Large intestine (tissue), 12 donors: ENCODE measurements at places on chromosomes 11 and 22.

DNA sequence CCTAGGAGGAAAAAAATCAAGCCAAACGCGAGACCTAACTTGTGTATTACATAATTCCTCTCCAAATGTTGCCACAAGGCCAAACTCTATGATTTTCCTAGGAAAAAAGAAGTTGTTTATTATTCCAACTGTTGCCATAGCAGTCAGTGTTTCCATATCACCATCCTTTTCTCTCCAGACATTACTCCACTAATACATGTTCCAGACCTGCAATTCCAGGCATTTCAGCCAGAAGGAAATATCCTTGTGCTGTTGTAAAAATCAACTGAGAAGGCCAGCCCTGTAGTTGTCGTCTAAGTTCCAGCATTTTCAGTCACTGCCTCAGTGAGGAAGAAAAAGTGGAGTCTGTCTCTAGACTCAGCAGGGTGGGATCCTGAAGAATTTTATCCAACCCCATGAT lies 33.1 kb upstream of the PAMR1 start:
- DNase-seq, result peak; percentile 30

GRCh38 chr22:24775769-24776492 lies 1.4 kb upstream of the PIWIL3 start:
- no peak for DNase-seq

DNA sequence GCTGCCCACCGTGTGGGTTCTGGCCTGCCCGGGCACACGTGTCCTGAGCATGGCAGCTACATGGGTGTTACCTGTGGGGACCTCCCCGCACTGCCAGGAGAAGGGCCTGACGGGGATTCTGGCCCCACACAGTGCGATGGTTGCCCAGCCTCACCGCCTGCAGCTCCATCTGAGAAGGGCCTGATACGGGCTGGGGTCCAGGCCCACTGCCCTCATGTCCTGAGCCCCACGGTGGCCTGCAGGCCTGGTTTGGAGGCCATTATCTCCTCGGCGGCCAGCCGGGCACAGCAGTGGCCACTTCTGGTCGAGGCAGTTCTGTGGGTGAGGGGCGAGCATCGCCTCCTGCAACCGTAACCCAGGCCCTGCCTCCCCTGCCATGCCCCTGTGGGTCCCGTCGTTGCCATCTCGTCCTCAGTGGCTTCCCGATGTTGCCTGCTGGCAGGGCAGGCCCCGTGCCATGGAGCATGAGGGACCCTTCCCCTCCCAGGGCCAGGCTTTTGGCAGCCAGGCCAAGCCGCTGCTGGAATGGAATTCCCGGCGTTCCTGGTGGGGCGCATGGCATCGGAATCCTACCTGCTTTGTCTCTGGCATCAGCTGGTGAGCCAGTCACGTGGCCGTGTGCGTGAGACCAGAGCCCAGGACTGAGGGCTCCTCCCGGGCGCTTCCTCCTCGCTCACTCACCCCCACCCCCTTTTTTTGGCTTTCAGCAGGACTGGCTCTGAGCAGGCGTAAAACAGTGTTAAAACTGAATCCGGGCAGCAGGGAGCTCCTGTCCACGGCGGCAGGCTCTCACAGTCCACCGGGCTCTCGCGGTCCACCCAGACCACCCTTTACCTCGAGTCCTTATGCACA lies 71.9 kb upstream of the PPARA start:
- DNase-seq, result no peak

- DNase-seq, result no peak
These were observed 478.5 kb upstream of the CCDC90B start for GRCh38 chr11:83764643-83765042.

DNA sequence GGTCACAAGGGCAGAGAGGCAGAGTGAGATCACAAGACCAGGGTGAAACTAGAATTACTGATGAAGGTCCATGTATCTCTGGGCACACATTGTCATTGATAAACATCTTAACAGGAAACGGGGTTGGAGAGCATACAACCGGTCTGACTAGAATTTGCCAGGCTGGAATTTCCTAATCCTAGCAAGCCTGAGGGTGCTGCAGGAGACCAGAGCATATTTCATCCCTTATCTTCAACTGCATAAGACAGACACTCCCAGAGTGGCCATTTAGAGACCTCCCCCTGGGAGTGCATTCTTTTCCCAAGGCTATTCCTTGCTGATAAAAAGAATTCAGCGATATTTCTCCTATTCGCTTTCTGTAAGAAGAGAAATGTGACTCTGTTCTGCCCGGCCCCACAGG lies 84.6 kb upstream of the IZUMO1R start:
- no peak for DNase-seq

GRCh38 chr11:46079662-46080061 lies 41.6 kb downstream of the PHF21A start:
- no peak for DNase-seq

- no peak for DNase-seq
These were observed 4.5 kb upstream of the EIF3F start for GRCh38 chr11:7982582-7983119.

- DNase-seq, result peak; percentile 46
These were observed 40.6 kb downstream of the OR4D9 start for GRCh38 chr11:59551659-59552521.

GRCh38 chr22:33274214-33275072 lies 216.3 kb upstream of the SYN3 start:
- DNase-seq, result no peak

- DNase-seq, result no peak
These were observed 9.7 kb downstream of the KDELR3 start for GRCh38 chr22:38477585-38477984.

- DNase-seq, result no peak
These were observed 526.7 kb downstream of the BRD1 start for GRCh38 chr22:49300951-49301397.

- peak; percentile 91 for DNase-seq
These were observed 3.5 kb downstream of the RRP8 start for GRCh38 chr11:6599881-6600390.

DNA sequence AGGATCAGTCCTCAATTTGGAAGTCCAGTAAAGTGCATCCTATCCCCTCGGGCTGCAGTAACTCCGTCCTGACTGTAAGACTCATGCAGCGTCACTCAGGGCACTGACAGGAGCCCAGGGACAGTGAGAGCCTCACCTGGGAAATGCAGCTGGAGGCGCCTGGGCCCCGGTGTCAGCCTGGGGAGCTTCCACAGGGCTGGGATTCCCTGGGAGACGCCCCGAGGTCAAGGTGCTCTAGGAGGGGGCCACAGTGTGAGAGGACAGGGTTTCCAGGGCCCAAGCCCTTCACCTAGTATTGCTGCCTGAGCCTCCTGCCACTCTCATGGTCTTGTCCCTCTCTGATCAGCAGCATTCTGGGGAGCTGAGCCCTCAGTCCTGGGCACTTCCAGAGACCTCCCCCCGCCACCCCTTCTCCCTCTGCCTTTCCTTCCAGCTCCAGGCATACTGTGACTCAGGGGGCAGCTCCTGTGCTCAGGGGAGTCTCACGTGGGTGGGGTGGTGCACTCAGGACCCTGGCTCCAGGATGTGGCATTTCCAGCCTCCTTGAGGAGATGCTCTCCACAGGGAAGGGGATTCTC lies 99.1 kb upstream of the IGLL5 start:
- DNase-seq, result no peak

DNA sequence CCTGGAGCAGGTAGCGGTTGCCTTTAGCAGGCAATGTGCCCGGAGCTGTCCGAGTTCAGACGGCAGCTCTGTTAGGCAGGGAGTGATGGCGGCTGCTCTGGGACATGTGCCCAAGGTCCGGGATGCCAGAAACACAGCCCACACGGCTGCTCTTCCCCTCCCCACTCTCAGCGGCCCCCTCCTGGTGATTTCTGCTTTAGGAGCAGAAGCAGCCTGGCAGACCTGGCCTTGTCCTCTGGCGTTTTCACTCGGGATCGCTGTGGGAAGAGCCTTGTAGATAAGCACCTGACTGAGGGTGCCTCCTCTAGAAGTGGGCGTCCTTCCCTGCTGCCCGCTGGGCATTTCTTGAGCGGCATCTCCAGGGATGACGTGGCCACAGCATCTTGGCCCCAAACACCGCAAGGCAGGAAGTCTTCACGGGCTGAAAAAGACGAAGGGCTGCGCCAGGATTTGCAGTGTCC lies 392.2 kb downstream of the TBC1D22A start:
- DNase-seq, result no peak

GRCh38 chr11:76135491-76135890 lies 70.8 kb downstream of the WNT11 start:
- no peak for DNase-seq

DNA sequence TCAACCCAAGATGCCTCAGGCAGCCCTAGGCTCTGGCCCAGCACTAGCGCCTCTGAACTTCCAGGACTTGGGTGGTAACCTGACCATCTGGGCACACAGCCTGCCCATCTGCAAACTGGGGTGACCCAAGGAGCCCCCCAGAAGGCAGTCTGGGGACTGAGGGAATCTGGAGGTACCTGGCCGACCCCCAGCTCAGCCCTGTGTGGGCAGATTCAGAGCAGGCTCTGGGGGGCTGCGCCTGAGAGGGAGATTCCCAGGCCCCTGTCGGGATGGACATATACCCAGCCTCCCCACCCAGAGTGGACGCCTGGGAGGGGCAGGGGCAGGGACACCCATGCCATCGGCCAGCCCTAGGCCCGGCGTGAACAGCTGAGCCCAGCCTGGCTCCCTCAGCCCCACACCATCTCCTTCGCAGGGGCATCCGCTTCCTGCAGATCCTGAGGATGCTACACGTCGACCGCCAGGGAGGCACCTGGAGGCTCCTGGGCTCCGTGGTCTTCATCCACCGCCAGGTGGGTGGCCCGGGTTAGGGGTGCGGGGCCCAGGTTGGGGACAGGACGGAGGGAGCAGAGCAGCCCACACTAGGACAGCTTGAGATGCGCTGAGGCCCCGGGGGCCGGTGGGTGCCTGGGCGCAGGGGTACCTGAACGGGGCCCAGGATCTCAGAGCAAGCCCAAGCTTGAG lies 126.9 kb downstream of the KCNQ1 start:
- DNase-seq, result no peak

GRCh38 chr22:27474711-27475547 lies 326.6 kb downstream of the MN1 start:
- DNase-seq, result peak; percentile 75

GRCh38 chr22:46681010-46681409 lies 57.0 kb downstream of the CERK start:
- no peak for DNase-seq

DNA sequence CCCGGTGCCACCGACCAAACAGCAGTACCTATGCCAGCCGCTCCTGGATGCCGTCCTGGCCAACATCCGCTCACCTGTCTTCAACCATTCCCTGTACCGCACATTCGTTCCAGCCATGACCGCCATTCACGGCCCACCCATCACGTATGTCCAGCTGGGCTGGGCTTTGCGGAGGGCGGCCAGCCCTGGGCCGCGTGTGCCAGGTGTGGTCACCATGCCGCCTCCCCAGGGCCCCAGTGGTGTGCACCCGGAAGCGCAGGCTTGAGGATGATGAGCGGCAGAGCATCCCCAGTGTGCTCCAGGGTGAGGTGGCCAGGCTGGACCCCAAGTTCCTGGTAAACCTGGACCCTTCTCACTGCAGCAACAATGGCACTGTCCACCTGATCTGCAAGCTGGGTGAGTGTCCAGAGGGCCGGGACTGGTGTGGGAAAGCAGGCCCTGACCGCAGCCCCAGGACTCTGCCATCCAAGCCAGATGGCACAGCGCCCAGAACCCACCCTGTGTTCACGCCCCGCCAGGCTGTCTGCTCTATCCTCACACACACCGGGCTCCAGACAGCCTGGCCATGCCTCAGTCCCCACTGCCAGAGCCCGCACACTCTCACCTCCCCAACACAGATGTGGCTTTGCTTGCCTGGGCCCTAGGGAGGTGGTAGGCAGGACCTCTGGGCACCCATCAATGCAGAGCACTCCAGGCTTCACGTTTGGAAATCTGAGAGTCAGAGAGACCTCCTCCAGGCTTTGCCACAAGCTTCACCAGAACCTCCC lies 77.6 kb downstream of the MED15 start:
- no peak for DNase-seq

DNA sequence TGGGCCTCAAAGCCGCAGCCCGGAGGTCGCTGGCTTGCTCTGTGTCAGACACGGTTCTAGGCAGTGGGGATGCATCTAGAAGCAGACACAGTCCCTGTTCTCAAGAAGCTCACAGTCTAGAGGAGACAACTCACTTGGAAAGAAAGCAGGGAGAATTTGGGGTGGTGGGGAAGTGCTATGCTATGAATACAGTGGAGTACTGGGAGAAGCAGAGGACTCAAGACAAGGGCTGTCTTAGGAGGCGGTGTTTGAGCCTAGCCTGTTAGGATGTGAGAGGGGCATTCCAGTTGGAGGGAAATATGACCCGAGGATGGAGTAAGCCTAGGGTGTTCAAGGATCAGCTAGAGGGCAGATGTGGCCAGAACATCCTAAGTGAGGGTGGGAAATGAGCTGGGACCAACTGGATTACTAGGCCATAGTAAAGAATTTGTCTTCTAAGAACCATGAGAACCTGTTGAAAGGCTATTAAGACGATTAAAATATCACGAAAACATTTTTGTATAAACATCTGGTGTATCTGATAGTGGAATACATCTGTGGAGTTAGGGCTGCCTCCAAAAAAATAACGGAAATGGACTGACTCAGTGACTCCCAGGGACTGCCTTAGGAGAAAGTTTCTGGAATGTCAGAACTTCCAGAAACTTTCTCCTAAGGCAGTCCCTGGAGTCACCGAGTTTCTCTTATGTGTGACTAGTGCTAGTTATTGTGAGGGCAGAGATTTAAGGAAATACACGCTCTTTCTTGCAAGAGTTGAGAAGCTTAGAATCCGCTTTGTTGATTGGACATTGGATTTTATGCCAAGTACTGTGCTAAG lies 1.1 kb upstream of the PITPNB start:
- DNase-seq, result peak; percentile 67

GRCh38 chr11:113553235-113553634 lies 78.0 kb upstream of the DRD2 start:
- no peak for DNase-seq

GRCh38 chr22:47121791-47122190 lies 359.3 kb downstream of the TBC1D22A start:
- no peak for DNase-seq

- DNase-seq, result no peak
These were observed 50.3 kb upstream of the SORL1-AS1 start for GRCh38 chr11:121503051-121503450.

DNA sequence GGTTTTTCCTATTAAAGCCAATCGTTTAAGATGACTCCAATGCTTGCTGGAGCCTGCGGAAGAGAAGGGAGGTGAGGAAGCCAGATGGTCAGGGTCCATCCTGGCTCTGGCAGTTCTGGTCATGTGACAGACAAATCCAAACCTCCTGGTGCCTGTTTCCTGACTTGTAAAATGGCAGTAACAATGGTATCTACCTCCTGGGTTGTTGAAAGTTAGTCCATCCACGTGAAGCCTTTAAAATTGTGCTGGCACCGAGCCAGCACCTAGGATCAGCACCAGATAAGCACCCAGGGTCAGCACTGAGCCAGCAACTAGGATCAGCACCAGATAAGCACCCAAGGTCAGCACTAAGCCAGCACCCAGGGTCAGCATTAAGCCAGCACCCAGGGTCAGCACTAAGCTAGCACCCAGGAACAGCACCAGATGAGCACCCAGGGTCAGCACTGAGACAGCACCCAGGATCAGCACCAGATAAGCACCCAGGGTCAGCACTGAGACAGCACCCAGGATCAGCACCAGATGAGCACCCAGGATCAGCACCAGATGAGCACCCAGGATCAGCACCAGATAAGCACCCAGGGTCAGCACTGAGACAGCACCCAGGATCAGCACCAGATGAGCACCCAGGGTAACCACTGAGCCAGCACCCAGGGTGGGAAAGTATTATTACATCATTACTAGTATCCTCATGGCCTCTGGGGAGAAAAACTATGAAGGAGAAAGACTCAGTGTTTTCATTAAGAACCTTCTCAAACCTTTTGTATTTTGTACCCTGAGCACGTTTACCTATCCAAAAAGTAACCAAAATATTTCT lies 17.2 kb downstream of the KIAA0930 start:
- DNase-seq, result peak; percentile 60

GRCh38 chr22:38214302-38215056 lies 12.7 kb downstream of the MAFF start:
- peak; percentile 78 for DNase-seq

- DNase-seq, result no peak
These were observed 42.3 kb downstream of the CSF2RB start for GRCh38 chr22:36955691-36956090.
